ENCODE measurements at places on chromosomes 16 and 17. TPM values are rescaled to one million over a fixed set of nuclear protein-coding genes. Genes with fewer than 3 reads are reported as not detected.
A peak's percentile ranks its signal among the peaks of the same experiment; 100 is the strongest.

DNA sequence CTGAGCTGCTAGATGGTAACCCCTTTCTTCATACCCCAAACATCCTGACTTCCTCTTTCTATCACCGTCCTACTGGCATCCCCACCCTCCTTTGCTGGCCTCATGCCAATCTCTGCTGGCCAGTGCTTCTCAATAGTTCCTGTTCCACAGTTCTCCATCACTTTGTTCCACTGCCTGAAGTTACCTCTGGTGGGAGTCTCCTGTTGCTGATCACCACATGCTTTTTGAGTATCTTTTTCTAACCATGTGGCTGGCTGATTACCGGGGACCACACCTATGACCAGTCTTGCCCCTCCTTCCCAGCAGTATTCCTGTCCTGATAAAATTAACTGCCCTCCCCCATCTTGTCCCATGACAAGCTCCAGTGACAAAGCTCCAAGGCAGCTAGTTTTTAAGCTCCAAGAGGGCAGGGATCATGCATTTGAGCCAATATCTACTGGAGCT, 380.4 kb upstream of the CCL2 start:
- no peak for DNase-seq

GRCh38 chr16:62201911-62202310, 165.7 kb upstream of the CDH8 start:
- DNase-seq = no peak

- DNase-seq = no peak
Measured at GRCh38 chr17:32819035-32819434, 57.9 kb downstream of the MYO1D start.

GRCh38 chr17:12867726-12868125, 78.4 kb downstream of the ARHGAP44 start:
- no peak for DNase-seq

GRCh38 chr17:48215583-48216139, 108.1 kb downstream of the SNX11 start:
- DNase-seq = no peak

DNA sequence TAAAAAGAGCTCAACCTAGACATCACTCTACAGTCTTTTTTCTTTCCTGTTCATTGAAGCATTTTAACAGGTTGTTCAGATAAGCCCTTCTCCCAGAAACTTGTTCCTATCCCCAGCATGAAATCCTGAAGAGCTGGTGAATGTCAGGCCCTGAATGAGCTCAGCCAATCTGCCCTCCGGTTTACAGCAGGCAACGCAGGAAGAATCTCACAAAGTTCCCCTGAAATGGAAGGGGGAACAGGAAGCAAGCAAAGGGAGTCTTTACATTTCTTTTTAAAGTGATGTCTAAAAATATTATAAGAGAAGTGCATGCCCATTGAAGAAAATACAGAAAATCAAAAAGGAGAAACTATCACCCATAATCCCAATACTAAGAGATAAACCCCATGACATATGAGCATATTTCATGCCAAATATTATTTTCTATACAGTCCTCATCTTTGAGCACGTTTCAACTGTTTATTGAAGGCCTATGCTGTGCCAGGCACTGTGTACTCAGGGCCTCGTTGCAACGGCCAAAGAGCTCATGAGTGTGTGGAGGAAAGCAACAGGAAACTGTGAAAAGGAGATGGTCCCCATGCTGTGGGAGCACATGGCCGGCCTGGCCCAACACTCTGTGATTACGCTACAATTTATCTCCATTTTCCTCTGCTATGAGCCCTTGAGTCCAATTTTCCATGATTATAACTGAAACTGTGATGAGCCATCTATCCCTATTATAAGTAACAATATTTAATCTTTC, 5.7 kb downstream of the TK2 start:
- no peak for DNase-seq

Gene PDE6G
- total RNA-seq = 2.1 TPM

- peak; percentile 25 for DNase-seq
Measured at GRCh38 chr16:17433577-17434451, 36.9 kb downstream of the XYLT1 start.

Gene CLDN6
- total RNA-seq = not detected

GRCh38 chr17:5035315-5035714, at the start of gene SLC52A1:
SLC52A1 (minus strand) TSS chr17:5035426; CDS start chr17:5034606, 820 bp downstream.
- DNase-seq = no peak

GRCh38 chr17:82858376-82859126, 18.7 kb upstream of the ZNF750 start:
- no peak for DNase-seq

DNA sequence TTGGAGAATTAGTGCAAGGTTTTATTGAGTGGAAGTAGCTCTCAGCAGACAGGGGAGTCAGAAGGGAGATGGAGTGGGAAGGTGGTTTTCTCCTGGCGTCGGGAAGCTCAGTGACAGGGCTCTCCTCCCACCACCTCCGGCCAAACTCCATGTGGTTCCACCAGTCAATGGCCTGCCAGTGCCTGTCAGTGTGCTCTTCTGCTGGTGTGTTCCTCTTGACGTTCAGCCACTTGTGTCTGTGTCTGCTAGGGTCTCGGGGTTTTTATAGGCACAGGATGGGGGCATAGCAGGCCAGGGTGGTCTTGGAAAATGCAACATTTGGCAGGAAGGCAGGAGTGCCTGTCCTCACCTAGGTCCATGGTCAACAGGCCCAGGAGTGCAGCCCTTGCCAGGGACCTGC, 506.7 kb upstream of the KIF2B start:
- no peak for DNase-seq

GRCh38 chr17:83079352-83079747, at the start of gene METRNL:
METRNL (plus strand) TSS chr17:83079609; CDS start chr17:83079816, 207 bp downstream.
- DNase-seq = peak; percentile 79

- no peak for DNase-seq
Measured at GRCh38 chr16:81582655-81583441, 138.2 kb downstream of the CMIP start.
